ENCODE measurements at places on chromosomes 16 and 17.

GRCh38 chr17:77527836-77528505 lies 387.2 kb downstream of the SEC14L1 start:
- DNase-seq, result no peak

DNA sequence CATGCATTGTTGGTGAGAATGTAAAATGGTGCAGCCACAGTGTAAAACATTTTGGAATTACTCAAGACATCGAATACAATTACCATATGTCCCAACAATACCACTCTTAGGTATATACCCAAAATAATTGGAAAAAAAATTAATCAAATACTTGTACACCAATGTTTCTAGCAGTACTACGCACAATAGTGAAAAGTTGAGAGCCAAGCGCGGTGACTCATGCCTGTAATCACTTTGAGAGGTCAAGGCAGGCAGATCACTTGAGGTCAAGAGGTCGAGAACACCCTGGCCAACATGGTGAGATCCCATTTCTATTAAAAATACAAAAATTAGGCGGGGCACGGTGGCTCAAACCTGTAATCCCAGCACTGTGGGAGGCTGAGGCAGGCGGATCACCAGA lies 3.5 kb upstream of the MEIOC start:
- DNase-seq, result no peak

DNA sequence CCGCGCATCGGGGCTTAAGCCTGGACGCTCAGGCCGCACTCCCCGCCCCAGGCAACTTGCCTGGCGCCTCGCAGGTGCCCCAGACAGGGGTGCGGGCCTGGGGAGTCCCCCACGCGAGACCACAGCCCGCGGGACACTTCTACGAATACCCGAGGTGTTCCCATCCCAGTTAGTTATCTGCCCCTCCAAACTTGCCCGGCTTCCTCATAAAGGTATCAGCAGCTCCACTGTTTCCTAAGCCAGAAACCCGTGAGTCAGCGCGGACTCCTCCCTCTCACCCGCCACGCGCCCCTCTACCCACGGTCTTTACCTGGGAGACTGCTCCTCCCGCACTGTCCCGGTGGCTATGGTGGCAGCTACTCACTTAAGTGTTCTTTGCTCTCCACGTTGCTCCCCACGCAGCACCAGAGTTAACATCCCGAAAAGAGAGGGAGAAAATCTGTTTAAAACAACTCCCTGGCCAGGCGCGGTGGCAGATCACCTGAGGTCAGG lies 1.0 kb upstream of the CREBBP start:
- DNase-seq, result no peak

DNA sequence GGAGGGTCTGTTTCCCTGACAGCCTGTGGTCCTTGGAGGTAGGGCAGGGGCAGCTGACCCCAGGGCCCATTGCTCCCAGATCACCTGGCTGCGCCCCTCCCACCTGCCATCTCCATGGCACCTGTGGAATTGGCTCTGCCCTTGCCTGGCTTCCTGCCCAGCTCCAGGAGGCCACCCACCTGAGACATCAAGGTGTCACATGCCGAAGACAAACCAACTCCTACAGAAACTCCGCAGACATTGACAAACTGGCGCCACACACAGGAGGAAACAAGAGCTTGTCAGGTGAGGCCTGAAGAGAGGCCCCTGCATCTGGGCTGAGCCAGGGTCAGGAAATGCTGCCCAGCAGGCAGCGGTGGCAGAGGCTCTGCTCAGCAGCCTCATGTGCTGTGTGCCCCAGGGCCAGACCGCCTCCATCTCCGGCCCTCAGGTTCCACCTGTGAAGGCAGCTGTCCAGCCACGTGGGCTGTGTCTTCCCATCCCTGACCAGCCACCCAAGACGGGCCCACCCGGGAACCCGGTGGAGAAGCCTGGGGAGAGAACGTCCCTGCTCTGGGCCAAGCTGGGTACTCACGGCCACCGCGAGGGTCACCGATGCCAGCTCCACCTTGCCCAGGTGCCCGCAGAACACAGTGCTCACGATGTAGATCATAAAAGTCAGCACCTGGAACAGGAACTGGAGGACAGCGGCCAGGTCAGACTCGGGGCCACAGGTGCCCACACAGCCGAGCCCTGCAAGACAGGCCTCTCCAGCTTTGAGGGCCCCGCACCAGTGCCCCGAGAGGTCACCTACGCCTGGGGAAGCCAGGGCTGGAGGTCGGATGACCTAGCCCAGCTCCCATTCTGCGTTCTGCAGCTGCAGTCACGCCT lies 1.6 kb downstream of the SLC47A2 start:
- DNase-seq, result no peak

DNA sequence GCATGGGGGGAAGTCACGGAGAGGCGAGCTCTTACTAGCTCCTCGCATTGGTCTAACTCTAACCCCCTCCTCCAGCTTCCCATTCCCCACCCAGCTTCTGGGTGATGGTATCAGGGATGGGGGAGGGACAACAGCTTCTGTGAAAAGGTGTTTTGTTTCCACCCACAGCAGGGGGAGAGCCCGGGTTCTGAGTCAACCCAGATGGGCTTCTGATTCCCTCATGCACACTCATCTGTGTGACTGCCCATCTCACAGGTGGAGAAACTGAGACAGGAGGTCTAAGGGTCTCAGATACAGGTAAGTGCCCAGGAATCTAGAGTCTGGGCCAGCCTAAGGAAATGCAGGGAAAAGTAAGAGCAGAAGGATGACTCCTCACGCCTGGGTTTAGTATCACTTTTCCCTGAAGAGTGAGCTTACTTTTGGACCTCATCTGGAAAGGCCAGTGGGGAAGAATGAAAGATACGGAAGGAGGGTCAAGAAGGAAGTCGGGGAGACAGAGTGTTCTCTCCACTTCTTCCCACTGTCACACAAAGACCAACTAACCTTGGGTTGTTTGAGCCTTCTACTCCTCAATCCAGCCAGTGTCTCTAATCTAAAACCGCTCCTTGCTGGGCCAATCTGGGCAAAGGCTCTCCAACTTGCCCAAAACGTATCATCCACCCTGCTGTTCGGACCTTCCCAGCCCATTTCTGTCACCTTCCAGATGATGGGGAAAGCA lies 3.1 kb upstream of the TLCD2 start:
- no peak for DNase-seq

DNA sequence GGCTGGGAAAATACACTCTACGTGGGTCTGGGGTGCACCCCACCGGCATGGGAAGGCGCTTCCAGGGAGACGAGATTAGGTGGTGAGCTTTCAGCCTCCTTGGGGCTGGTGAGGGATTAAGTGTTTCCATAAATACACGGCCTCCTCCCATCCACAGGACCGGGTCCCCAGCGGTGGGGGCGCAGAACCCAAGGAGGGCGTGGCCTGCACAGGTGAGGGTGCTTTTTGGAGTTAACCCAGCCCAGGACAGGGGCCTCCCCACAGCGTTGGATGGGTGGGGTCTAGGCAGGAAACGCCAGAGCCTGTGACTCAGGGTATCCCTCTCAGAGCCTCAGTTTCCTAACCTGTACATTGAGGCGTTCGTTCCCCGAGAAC lies 1.1 kb downstream of the C16orf74 start:
- DNase-seq, result no peak

- no peak for DNase-seq
Measured at GRCh38 chr16:89423681-89424260, 66.6 kb downstream of the ANKRD11 start.

DNA sequence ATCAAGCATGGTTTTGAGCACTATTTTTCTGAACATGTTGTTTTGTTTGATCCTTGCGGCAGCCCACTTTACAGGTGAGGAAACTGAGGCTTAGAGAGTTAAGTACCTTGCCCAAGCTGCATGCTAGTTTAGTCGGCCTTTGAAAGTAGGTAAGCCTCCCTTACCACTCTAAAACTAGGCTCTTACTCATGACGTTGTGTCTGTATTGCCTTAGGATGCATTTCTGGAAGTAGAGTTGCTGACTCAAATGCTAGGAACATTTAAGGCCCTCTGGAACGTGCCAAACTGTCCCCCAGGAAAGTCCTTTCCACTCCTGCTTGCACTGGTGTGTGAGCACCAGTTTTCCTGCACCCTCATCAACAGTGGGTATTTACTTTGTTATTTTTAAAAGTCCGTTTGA lies 76.6 kb downstream of the ZFHX3 start:
- DNase-seq, result no peak

- DNase-seq, result no peak
Measured at GRCh38 chr17:20072692-20072992, 63.5 kb downstream of the SPECC1 start.

DNA sequence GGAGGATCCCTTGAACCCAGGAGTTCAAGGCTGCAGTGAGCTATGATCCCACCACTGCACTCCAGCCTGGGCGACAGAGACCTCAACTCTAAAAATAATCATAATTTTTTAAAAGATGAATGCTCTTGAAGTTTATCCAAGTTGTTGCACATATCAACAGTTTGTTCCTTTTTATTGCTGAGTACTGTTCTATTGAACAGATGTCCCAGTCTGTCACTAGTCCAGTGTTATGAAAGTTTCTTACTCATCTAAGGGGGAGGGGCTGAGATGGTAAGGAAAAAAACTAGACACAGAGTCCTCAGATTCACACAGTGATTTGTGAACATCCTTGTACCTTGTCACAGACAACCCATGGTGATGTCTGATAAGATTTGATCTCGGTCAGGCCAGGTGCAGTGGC lies 3.9 kb downstream of the ACAP1 start:
- no peak for DNase-seq

- no peak for DNase-seq
Measured at GRCh38 chr17:31573047-31573446, 181.6 kb downstream of the RAB11FIP4 start.

- DNase-seq, result no peak
Measured at GRCh38 chr16:71479420-71479819, 9.7 kb downstream of the ZNF19 start.

- DNase-seq, result no peak
Measured at GRCh38 chr16:28001184-28001583, 62.3 kb downstream of the GSG1L start.

- DNase-seq, result peak; percentile 91
Measured at GRCh38 chr17:82297714-82298537, 19.5 kb downstream of the CD7 start.

DNA sequence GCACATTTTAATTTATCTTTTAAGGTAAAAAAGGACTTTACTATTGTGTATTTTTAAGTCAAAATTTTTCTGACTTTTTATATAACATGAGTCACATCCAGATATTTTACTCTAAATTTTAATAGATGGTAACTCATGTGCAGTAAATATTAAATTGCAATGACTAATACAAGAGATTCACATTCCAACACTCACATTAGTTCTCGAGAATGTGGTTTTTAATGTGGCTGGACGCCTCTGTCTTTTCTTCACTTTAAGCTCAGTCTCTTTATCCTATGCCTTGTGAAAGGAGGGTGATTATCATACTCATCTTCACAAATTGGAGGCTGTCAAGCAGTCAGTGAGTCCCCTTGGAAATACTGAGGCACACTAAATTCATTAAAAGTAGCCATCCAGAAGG lies 315.6 kb downstream of the HS3ST3B1 start:
- no peak for DNase-seq

- peak; percentile 62 for DNase-seq
Measured at GRCh38 chr17:59837308-59838051, 55.3 kb downstream of the TUBD1 start.

DNA sequence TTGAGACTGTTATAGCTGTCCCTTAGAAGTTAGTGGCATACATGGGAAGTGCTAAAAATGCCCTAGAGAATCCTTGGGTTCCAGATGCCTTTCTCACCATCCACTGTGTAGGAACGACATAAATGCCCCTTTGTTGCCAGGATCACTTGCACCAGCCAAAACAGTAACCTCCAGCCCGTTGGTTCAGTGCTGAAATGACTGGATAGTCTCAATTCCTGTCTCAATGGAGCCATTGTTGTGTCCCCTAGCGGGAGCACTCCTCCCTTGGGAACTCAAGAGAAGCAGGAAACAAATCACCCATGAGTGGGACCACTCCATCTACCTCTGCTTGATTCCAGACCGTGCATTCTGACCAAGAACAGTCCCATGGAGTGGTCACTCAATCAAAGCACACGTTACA lies 23.1 kb downstream of the MPHOSPH6 start:
- no peak for DNase-seq

DNA sequence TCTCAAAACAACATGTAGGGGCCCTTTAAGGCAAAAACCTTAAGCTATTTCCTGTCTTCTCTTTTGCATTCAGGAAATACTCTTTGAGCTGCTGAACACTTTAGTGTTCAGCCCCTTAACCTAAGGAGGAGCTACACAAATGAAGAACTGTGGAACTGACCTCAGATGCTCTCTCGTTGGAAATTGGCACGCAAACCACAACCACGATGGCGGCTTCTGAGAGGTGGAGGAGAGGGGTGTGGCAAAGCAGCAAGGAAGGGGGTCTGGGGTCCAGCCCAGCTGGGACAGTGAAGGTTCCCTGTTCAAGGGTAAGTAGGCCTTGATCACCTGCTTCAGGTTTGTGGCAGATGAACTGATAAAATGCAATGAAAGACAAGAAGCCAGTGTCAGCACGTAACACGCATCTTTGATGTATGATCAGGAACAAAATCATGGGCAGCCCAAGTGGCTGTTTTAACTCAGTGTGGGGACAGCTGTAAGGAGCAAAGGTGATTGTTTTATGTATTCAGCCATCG lies 291.6 kb upstream of the TNRC6C start:
- DNase-seq, result peak; percentile 51

DNA sequence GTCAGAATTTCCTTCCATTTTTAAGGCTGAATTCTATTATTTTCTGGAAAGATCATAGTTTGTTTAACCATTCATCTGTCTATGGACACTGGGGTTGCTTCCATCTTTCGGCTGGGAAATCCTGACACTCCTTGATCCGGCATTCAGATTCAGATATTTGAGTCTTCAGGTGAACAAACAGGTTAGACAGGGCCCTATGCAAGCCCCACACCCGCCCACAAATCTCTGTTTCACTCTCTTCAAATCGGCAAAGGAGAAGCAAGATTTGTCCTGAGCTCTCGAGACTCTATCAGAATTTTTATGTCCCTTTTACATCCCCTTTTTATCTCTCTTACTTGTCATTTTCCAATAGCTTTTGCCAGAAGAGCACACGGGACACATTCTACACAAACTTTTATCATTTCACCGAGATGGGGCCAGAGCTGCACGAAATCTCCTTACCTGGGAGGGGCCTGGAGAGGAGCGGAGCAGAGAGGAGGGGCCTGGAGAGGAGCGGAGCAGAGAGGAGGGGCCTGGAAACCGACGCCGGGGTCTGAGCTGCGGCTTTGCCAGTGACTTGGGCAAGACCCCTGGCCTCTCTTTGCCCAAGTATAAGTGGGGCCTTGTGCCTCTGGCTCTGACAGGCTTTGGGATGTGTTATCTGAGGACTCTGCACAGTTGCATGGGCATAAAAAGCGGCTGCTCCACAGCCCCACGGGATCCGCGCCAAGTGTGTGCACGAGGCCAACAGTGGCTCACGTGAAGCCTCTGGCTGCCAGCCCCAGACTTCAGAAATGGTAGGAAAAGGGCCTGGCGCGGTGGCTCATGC lies 54.3 kb upstream of the RBFOX3 start:
- no peak for DNase-seq
